ENCODE measurements at places on chromosomes 7 and 10. TPM values are rescaled to one million over a fixed set of nuclear protein-coding genes. Genes with fewer than 3 reads are reported as not detected.

DNA sequence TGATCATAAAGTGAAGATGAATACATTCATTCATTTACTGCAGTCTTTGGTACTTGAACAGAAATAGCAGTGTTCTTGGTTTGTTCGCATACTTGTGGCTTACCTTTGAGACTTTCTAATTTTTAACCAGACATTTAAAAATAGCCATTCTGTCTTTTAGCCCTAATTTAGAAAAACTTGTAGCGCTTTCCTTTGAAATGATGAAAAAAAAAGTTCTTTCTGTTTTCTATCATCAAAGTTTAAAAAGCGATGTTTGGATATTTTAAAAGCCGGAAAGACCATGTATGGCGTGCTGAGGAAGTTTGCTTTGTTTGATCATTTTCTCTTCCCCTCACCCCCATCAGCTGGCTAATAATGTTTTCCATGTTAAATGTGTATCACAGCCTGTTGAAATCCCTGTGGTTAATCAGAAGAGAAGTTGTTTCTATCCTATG, 116.3 kb downstream of the CUX1 start:
- peak; percentile 46 for DNase-seq

Gene RADIL
- polyA plus RNA-seq, result 0.85 TPM

Gene CDH23
- polyA plus RNA-seq, result 0.01 TPM

Gene GPER1
- 2.4 TPM for polyA plus RNA-seq

GRCh38 chr7:1899196-1899595, 229.1 kb downstream of the ELFN1 start:
- DNase-seq, result peak; percentile 91

Gene OAT
- polyA plus RNA-seq, result 195 TPM
